ENCODE measurements at places on chromosomes 11 and 22. TPM values are rescaled to one million over a fixed set of nuclear protein-coding genes. Genes with fewer than 3 reads are reported as not detected.

GRCh38 chr11:103488031-103488461 is 378.8 kb downstream of the DYNC2H1 start:
- no peaks in the 10 kb centered on the region for H3K4me1 ChIP-seq
- H3K36me3 ChIP-seq, result no peaks in the 10 kb centered on the region
- no peaks in the 10 kb centered on the region for H3K27me3 ChIP-seq
- H3K4me3 ChIP-seq, result no peak overlapping the region
- no peak for DNase-seq

GRCh38 chr11:36672815-36673450 is 74.9 kb upstream of the RAG2 start:
- H3K36me3 ChIP-seq, result no peaks in the 10 kb centered on the region
- no peaks in the 10 kb centered on the region for H3K4me1 ChIP-seq
- H3K27ac ChIP-seq, result no peak overlapping the region

DNA sequence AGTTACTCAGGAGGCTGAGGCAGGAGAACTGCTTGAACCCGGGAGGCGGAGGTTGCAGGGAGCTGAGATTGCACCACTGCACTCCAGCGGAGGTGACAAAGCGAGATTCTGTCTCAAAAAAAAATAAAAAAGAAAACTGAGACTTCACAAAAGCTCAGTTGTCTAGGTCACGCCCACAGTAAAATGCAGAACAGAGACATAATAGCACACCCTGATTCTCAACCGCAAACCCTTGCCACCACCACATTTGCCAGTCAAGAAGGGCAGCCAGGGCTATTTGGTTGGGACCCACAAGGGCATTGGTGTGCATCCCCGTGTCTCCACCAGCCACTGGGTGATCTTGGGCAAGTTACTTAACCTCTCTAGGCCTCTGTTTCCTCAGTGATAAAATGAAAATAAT is 25.4 kb downstream of the CREB3L1 start:
- H3K36me3 ChIP-seq, result no peaks in the 10 kb centered on the region
- no peaks in the 10 kb centered on the region for H3K27me3 ChIP-seq
- H3K4me3 ChIP-seq, result no peak overlapping the region
- peaks cover 10% of the 10 kb centered on the region for H3K4me1 ChIP-seq
- no peak for DNase-seq

DNA sequence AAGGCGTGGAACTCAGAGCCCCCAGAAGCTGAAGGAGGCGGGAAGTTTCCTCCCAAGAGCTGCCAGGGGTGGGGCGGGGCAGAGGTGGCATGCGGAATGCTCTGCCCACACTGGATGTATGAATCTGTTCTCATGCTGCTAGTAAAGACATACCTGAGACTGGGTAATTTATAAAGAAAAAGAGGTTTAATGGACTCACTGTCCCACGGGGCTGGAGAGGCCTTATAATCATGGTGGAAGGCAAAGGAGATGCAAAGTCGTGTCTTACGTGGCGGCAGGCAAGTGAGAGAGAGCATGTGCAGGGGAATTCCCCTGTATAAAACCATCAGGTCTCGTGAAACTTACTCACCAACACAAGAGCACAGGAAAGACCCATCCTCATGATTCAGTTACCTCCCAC is 57.6 kb downstream of the SMIM38 start:
- no peaks in the 10 kb centered on the region for H3K36me3 ChIP-seq
- no peak for DNase-seq
- H3K4me1 ChIP-seq, result no peaks in the 10 kb centered on the region
- H3K27me3 ChIP-seq, result no peaks in the 10 kb centered on the region

GPHA2 gene
- not detected for total RNA-seq

- no peak overlapping the region for H3K4me3 ChIP-seq
- no peak for DNase-seq
- H3K27ac ChIP-seq, result no peak overlapping the region
- no peaks in the 10 kb centered on the region for H3K27me3 ChIP-seq
- no peaks in the 10 kb centered on the region for H3K36me3 ChIP-seq
These were observed 25.3 kb downstream of the ANO1 start for GRCh38 chr11:70103256-70103975.

DNA sequence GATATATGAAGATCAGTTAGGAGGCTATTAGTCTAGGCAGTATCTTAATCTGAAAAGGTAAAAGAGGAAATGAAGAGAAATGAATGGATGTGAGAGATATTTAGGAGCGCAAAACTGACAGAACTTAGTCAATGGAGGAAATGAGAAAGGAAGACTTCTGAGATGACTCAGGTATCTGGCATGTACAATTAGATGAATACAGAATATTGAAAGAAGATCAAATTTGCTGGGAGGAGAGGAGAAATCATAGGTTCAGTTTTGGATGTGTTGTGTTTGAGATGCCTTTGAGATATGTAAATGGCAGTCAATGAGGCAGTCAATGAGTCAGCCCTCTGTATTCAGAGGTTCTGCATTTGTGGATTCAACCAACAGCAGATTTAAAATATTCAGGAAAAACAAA is 42.9 kb upstream of the GAB2 start:
- no peak for DNase-seq
- no peak overlapping the region for H3K27ac ChIP-seq
- H3K36me3 ChIP-seq, result no peaks in the 10 kb centered on the region
- H3K4me3 ChIP-seq, result no peak overlapping the region

NLRP14 gene
- not detected for total RNA-seq

POU2AF2 gene
- total RNA-seq, result not detected

DNA sequence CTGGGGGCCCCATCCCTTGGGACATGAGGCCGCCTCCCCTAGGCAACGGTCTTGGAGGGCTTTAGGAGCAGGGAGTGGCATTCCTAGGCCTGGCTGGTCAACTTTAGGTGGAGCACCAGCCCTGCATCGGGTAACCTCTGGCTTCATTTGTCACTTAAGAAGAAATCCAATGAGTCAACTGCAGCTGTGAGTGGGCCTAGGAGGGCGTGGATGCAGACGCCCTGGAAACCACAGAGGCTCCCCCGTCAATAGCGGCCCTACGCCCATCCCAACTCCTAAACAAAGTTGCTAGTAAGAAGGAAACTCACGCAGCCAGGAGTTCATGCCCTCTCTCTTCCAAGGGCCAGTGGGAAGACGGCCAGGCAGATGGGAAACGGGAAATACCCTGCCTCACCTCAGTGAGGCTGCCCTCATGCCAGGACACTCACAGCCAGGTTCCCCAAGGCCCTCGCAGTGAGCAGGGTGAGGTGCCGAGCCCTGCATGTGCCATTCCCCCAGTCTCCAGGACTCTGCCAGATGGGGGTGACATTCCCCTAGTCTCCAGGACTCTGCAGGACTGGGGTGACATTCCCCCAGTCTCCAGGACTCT is 20.8 kb downstream of the BID start:
- H3K27ac ChIP-seq, result no peak overlapping the region
- no peaks in the 10 kb centered on the region for H3K27me3 ChIP-seq
- H3K4me1 ChIP-seq, result peaks cover 11% of the 10 kb centered on the region
- H3K36me3 ChIP-seq, result no peaks in the 10 kb centered on the region

GRCh38 chr11:44627911-44628729 is 62.7 kb downstream of the CD82 start:
- H3K36me3 ChIP-seq, result no peaks in the 10 kb centered on the region
- no peak overlapping the region for H3K27ac ChIP-seq
- DNase-seq, result no peak
- H3K4me1 ChIP-seq, result no peaks in the 10 kb centered on the region
- H3K27me3 ChIP-seq, result no peaks in the 10 kb centered on the region

KRTAP5-10 gene
- not detected for total RNA-seq

DNA sequence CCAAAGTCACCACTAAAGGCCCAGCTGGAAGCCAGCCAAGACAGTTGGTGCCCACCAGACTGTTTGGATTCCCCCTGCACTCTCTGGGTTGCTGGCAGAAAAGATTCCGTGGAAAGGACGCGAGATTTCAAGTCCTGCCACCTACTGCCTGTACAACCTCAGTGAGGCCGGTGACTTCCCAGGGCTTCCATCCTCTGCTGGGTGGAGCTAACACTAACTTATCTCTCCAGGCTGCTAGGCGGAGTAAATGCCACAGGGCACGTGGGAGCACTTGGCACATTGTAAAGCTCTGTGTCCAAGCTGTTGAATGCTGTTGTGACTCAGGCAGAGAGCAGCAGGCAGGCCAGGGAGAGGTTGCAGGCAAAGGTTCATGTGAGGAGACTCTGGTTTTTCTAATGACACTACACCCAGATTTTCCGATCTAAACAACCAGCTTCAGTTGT is 50.9 kb upstream of the CDON start:
- H3K4me3 ChIP-seq, result no peak overlapping the region
- no peaks in the 10 kb centered on the region for H3K27me3 ChIP-seq
- H3K27ac ChIP-seq, result no peak overlapping the region
- DNase-seq, result no peak

DNA sequence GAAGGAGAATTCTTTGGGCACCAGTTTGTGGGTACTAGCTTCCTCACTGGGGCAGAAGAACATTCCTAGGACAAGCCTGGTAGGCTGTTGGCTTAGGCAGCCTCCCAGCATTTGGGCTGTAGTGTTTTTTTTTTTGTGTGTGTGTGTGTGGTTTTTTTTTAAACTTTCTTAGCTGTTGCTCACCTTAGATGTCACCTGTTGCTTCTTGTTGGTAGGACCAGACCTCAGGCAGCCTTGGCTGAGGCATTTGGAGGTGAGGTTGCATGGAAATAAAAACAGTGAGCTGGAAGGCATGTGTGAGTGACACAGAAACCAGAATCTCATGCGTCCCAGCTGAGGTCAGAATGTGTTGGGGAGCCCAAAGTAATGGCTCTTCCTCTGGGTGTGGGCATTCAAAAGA is 21.3 kb downstream of the AMPD3 start:
- H3K27ac ChIP-seq, result no peak overlapping the region
- no peak for DNase-seq
- peaks cover 23% of the 10 kb centered on the region for H3K4me1 ChIP-seq
- no peak overlapping the region for H3K4me3 ChIP-seq
- H3K27me3 ChIP-seq, result no peaks in the 10 kb centered on the region

DNA sequence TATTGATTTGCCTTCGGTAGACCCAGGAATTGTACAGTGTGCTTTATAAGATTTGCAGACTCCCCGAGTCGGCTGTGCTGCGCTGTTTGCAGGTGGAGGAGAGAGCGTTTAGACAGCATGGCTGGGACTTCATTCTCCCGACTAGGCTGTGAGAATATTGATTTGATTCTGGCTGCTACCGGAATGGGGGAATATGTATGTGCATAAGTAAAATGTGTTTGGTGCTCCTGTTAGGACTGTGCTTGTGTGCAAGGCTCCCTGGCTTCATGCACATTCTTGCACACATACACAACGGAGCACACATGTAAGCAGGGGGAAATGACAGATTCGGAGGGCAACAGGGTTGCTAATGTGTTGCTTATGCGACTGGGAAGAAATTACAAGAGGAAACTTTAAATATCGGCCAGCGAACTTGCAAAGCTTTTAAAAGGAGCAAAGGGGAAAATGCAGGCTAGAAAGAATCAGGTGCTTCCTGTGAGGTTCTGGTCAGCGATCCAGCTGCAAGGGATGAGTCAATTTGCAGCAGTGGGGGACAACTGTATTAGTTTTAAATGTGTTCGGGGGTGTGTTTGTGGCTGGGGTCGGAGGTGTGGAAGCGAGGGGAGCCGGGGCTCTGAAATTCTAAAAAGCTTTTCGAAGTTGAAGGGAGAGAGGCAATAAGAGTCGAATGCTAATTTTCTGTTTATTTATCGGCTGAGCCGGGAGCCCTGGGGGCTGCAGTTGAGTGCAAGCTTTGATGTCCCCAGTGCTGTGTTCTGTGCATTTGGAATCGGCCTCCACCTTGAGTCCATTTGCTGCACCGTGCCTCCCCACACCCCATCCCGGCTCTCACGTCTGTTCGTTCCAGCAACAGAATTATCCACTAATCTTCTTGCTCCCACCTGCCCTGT is 731 bp downstream of the NTM start:
- no peak for DNase-seq
- no peak overlapping the region for H3K27ac ChIP-seq
- H3K4me3 ChIP-seq, result no peak overlapping the region

- no peaks in the 10 kb centered on the region for H3K27me3 ChIP-seq
- H3K36me3 ChIP-seq, result no peaks in the 10 kb centered on the region
- DNase-seq, result no peak
- no peak overlapping the region for H3K27ac ChIP-seq
These were observed 23.9 kb downstream of the LRFN4 start for GRCh38 chr11:66880496-66881450.

GRCh38 chr11:105705786-105706530 is 96.1 kb downstream of the GRIA4 start:
- DNase-seq, result no peak

DNA sequence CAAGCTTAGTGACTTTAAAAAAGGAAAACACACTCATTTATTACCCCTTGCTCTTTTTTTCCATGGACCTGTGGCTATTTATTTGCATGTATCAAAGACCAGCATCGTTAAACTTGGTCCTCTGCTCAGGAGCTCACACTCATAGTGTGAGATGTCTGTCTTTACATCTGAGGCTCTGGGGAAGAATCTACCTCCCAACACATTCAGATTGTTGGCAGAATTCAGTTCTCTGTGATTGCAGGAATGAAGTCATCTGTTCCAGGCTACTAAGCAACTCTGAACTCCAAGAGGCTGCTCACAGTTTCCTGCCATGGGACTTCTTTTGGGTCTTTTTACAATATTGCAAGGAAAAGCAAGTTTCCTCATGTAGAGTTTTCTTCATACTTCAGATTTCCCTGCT is 138.8 kb downstream of the LRRC4C start:
- H3K36me3 ChIP-seq, result no peaks in the 10 kb centered on the region
- no peaks in the 10 kb centered on the region for H3K27me3 ChIP-seq
- H3K4me1 ChIP-seq, result no peaks in the 10 kb centered on the region

DNA sequence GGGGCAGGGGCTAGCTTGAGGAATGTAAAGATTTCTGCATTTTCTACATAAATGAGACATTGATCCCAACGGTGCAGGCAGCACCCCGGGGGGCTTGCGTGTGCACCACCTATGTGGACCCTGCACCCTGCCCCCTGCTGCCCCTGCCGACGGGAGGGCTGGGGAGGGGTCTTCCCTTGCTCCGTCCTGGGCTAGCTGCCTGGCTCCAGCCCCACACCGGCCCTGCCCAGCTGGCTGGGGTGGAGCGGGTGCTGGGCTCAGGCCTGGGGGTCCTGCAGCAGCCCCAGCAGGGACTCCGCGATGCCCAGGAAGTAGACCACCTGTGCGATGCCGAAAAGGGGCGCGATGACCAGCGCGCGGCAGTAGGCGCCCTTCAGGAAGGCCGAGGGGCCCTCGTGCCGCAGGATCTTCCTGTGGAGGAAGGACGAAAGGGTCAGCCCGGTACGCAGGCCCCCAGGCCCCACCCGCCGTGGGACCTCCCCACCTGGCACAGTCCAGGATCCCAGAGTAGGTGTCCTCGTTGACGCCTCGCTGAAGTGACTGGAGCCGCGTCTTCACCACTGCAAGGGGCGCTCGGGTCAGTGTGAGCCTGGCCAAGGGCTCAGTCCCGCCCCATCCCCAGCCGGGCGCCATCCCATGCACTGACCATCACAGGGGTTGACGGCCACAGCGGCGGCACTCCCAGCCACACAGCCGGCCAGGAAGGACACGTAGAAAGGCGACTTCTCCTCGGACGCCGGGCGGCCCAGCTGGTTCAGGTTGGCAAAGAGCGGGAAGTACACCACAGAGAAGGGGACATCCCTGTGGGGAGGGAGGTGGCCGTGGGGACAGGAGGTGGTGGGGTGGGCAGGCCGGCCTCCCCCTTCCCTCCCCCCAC is 2.0 kb upstream of the CEND1 start:
- peaks cover 8% of the 10 kb centered on the region for H3K27me3 ChIP-seq
- peaks cover 24% of the 10 kb centered on the region for H3K36me3 ChIP-seq
- H3K4me3 ChIP-seq, result no peak overlapping the region
- no peak for DNase-seq
- H3K4me1 ChIP-seq, result peaks cover 41% of the 10 kb centered on the region

TRIM66 gene
- total RNA-seq, result 24.4 TPM

Data from natural killer cell (primary cell).